ENCODE measurements at places on chromosomes 6 and 20.

- no peak for DNase-seq
These were observed 55.4 kb downstream of the VEGFA start for GRCh38 chr6:43825187-43826115.

GRCh38 chr20:20173254-20173653, 120.9 kb downstream of the CFAP61 start:
- no peak for DNase-seq

DNA sequence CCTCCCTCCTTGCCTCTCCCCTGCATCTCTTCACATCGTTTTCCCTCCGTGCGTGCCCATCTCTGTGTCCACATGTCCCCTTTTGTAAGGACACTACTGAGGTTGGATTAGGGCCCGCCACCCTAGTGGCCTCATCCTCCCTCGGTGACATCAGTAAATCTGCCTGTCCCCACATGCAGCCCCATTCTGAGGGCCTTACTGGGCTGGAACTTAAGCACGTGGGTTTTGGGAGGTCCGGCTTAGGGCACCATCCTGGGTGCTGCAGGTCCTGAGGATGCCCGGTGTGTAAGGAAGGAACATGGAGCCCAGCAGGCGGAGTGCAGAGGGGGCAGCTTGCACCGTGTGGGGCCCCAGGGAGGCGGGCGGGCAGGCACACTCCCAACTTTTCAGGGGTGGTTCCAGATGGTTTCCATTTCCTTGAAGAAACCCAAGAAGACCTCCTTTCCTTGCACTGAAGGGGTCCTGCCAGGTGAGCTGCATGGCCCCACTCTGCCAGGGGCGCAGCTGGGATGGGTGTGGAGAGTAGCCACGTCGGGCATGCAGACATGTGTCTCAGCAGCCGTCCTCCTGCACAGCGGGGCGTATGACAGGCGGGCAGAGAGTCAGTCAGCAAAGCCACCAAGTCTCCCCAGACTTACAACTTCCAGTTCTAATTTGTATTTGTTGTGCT, 329.9 kb downstream of the QKI start:
- no peak for DNase-seq

GRCh38 chr20:35288325-35289060, 3.7 kb downstream of the FAM83C start:
- DNase-seq: no peak

- DNase-seq: no peak
These were observed 20.7 kb upstream of the EPB41L1 start for GRCh38 chr20:36133821-36134220.

DNA sequence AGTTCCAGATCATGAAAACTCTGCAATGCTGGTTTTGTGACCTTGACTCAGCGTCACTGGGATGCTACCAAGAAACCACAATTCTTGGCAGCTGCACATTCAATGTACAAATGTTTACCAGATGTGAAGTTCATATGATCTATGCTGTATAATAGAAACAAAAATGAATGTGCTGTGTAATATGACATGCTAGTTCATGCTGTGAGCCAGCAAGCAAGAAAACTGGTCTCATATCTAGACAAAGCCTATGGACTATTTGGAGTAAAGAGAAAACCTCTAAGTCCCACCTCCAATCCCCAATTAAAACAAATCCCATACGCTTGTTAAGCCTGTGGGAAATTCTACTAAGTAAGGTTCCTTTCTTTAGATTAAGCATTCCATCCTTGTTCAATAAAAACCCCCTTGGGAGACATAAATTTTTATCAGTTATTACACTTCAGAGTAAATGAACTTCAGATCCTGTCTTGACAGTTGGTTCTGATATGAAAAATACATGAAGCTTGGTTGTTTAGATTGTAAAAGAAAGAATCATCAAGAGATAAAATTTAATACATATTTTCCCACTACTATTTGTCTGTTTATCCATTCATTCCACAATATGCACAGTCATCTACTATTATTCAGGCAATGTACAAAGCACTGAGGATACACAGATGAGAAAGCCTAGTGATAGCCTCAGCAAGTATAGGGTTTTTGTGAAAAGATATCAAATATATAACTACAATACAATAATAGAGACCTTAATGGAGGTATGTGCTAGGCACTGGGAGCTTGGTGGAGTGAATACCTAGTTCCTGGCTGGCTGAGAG, 20.1 kb downstream of the COL21A1 start:
- no peak for DNase-seq

- DNase-seq: no peak
These were observed 468.7 kb upstream of the ID4 start for GRCh38 chr6:19368511-19368910.

GRCh38 chr6:128696691-128697689, 176.6 kb upstream of the PTPRK start:
- no peak for DNase-seq

GRCh38 chr6:149680503-149680902, 32.0 kb upstream of the KATNA1 start:
- no peak for DNase-seq

GRCh38 chr20:52010541-52010940, 181.0 kb downstream of the ZFP64 start:
- DNase-seq: no peak

- DNase-seq: no peak
These were observed 65.3 kb upstream of the RNF146 start for GRCh38 chr6:127201321-127201720.

DNA sequence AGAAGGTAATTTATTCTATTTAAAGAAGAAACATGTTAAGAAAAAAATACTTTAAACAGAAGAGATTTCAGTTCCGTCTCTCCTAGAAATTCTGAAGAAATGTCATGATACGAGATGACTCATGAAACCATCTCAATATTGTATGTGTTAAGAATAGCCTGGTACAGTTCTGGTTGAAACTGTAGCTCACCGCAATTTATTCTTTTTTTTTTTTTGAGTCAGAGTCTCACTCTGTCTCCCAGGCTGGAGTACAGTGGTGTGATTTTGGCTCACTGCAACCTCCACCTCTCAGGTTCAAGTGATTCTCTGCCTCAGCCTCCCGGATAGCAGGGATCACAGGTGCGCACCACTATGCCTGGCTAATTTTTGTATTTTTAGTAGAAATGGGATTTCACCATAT, 103.3 kb downstream of the ARHGAP18 start:
- no peak for DNase-seq
